ENCODE measurements at places on chromosomes 12 and 14.

DNA sequence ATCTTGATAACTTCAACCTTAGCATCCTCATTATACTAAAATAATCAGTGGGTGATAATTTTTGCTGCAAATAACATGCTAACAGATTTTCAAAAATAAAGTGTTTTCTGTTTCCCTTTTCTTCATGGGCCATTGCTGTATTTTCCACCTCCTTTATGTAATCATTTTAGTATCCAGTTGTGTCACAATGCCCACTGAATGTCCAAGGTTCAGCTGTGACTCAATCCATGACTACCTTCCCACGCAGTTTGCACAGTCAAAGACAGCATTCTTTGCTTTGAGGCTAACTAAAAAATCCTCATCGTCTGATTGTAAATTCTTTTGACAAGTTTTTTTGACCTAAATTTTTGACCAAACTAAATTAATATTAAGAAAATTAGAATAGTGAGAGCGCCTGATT lies 474.1 kb downstream of the FLRT2 start:
- DNase-seq, result no peak

DNA sequence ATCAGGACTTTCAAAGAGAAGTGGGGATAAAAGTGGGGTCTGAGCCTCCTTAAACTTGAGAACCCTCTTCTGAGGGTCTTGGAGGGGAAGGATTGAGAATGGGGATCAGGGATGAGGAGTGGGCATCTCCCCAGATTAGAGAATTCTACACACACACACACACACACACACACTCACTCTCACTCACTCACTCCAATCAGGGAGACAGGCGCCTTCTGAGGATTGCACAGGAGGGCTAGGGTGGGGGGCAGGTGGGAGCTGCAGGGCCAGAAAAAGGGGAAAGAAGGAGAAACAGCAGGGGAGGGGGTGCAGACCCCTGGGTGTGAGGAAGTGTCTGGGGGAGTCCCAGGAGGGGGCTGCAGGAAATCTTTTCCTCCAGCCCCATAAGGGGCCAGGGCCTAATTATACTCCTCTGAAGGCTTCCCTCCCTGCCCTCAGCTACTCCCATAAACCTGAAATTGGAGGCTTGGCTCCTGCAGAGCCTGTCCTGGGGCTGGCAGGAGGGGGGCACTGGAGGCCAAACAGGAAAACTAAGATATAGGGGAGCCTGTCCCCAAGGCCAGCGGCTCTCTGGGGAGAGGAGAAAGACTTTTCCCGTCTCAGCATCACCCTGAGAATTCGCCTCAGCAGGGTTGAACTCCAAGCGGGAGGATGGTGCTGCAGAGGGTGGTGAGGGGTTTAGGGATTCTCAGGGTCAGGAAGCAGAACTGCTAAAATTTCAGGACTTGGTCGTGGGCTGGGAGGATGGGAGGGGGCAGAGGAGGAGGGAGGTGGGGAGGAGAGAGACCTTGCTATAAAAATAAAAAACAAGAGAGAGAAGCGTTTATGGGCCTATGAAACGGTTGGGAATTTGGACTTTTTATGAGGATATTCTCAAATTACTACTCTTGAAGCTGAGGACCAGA lies 1.6 kb downstream of the HOXC9 start:
- no peak for DNase-seq

GRCh38 chr12:77120156-77121085 lies 55.1 kb upstream of the E2F7 start:
- no peak for DNase-seq

GRCh38 chr14:55638665-55639064 lies 58.7 kb downstream of the KTN1 start:
- DNase-seq, result no peak

DNA sequence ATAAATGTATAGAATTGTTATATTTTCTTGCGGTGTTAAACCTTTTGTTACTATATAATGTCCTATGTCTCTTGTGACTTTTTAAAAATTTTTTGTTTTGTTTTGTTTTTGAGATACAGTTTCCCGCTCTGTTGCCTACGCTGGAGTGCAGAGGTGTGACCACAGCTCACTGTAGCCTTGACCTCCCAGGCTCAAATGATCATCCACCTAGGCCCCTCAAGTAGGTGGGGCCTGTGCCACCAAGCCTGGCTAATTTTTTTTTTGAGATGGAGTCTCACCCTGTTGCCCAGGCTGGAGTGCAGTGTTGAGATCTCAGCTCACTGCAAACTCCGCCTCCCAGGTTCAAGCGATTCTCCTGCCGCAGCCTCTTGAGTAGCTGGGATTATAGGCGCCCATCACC lies 26.5 kb upstream of the RCOR1 start:
- DNase-seq, result no peak

GRCh38 chr12:117096501-117097042 lies 2.6 kb downstream of the TESC start:
- no peak for DNase-seq
